Suppressor macrophage treated with lipopolysaccharide for 4 hours (primary cell): ENCODE measurements at places on chromosomes 7 and 10.

DNA sequence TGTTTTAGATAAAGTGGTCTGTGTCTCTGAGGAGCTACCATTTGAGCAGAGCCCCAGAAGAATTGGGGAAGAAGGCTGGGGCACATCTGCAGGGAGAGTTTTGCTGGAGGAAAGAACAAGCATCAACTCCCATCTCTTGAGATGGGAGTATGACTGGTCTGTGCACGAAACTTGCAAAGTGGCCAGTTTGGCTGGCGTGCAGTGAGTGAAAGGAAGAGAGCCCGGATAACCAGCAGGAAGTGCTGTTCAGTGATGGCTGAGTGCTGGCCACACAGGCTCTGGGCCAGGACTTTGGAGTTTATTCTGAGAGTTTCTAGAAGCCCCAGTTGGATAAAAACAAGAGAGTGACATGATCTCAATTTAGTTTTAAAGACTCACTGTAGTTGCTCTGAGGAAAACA, 34.4 kb upstream of the SVIL start:
- DNase-seq = no peak

- DNase-seq = no peak
Measured at GRCh38 chr10:1026578-1026977, 919 bp upstream of the IDI2 start.

DNA sequence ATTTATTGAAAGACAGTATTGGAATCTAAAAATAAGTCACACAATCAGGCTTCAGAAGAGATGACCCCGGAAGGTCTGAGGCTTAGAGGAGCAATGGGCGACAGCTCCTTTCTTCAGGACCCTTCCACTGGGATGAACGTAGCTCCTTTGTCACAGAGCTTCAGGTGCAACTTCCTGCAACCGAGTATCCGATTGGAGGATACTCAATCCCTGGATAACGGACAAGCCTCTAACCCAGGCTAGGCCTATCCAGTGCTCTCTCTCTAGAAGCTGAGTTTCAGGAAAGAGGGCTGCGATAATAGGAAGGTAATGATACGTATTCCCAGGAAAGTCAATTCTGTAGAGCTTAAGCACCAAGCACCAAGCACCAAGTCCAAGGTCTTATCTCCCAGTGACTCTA, 349.4 kb upstream of the NPSR1 start:
- no peak for DNase-seq

- no peak for DNase-seq
Measured at GRCh38 chr7:110522761-110523200, 568.1 kb upstream of the LRRN3 start.

- DNase-seq = no peak
Measured at GRCh38 chr7:36214608-36215456, 61.8 kb downstream of the EEPD1 start.

DNA sequence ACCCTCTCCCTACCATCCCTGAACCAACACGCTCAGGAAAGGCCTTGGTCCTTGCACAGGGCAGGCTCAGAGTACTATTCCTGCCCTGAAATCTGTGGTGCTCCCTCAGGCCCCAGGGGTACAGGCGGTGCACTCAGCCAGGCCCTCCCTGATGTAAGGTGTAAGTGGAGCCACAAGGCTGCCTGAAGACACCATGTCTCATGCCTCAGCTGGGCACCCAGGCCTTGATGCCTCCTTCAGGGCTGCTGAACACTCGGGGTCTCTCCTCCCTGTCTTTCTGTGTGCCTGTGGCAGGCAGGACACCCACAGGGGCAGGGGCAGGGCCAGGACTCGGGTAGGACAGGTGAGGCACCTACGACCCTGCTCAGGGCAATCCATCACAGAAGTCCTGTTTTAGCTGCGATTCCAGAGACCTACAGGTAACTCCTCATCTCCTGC, 22.9 kb upstream of the ANTXRL start:
- no peak for DNase-seq

- peak; percentile 2 for DNase-seq
Measured at GRCh38 chr10:31261511-31262311, 57.3 kb upstream of the ZEB1 start.

DNA sequence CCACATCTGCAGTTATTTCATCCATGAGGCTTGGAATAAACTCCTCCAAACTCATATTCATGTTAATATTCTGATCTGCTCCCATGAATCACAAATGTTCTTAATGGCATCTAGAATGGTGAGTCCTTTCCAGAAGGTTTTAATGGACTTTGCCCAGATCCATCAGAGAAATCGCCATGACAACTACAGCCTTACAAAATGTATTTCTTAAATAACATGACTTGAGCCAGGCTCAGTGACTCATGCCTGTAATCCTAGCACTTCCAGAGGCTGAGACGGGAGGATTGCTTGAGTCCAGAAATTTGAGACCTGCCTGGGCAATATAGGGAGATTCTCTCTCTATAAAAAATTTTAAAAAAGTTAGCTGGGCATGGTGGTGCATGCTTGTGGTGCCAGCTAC, 102.1 kb upstream of the TMEM168 start:
- no peak for DNase-seq

DNA sequence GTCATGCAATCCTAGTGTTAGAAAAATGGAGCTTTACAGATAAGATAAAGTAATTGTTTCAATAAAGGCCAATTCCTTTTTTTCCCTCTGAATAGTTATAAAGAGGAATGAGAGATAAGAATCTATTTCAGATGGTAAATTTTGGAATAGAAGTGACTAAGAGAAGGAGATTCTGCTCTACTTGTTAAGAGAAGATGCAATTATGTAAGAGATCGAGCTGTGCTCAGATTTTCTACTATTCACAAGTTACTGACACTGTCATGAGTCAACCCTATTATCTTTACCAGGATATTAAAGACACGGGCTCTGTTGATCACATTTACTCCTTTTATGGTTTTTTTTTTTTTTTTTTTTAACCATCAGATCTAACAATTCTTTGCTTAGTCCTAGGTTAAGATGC, 511.3 kb downstream of the ARL4A start:
- DNase-seq = no peak

DNA sequence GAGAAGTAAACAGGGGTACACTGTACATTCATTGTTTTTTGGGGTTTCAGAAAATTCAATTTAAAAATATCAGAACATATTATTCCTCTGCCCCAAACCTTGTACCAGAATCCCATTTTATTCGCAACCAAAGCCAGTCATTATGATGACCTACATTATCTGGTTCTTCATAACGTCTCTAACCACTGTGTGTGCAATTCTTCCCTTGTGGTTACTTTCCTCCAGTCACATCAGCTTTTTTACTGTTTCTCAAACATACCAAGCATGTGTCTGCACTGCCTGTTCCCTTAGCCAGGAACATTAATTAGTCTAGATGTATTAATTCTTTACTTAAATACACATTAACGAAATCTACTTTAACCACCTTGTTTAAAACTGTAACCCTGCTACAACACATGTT, 64.8 kb downstream of the THSD7A start:
- DNase-seq = no peak

GRCh38 chr7:127953423-127954356, 77.5 kb downstream of the LRRC4 start:
- peak; percentile 35 for DNase-seq

DNA sequence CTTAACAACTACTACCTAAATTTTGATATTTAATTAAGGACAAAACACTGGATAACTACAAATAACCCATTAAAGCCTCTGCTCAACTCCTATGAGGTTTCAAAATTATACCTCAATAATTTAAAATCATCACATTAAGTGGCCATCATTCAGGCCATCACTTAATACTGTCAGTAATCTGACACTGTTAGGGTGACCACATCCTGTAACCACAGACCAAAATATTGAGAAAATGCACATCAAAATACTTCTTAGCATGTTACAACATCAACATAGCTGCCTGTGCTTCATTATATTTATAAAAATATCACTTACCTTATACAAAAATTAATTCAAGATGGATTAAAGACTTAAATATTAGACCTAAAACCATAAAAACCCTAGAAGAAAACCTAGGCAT, 23.3 kb downstream of the SEM1 start:
- DNase-seq = no peak

DNA sequence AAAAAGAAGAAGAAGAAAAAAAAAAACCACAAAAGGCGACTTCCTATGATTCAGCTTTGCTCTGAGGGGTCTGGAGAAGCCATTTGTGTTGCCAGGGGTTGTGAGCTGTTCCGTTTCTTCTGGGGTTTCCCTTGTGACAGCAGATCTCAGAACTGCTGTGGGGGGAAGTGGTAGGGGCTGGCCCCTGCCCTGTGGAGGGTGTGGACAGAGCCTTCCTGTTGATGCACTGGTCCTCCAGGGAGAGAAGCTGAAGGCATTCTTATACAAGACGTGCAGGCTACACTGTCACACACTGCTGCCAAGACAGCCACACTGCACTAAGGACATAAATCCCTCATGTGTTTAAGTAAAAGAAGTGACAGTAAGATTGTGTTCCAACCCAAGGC, 17.3 kb upstream of the CSGALNACT2 start:
- DNase-seq = peak; percentile 93

- DNase-seq = no peak
Measured at GRCh38 chr7:90693939-90694338, 97.8 kb downstream of the CDK14 start.

DNA sequence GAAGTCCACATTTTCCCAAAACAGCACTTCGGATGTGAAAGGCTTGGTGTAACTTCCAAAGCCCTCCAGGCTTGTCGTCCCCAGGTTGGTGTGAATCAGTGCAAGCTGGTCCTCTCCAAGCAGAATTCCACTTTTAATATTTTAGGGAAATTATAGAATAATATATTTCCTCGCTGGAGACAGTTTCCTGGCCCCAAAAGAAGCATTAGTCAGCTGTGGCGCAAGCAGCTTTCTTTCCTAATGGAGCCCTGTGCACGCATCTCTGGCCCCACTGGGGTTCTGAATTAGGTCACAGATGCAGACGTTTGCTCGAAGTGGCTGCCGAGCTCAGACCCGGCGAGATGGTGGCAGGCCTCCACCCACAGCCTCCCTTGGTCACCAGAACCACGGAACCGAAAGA, 33.3 kb upstream of the MNX1 start:
- no peak for DNase-seq
